Heart right ventricle (tissue), 16 donors: ENCODE measurements at places on chromosomes 4 and X. TPM values are rescaled to one million over a fixed set of nuclear protein-coding genes. Genes with fewer than 3 reads are reported as not detected.

DNA sequence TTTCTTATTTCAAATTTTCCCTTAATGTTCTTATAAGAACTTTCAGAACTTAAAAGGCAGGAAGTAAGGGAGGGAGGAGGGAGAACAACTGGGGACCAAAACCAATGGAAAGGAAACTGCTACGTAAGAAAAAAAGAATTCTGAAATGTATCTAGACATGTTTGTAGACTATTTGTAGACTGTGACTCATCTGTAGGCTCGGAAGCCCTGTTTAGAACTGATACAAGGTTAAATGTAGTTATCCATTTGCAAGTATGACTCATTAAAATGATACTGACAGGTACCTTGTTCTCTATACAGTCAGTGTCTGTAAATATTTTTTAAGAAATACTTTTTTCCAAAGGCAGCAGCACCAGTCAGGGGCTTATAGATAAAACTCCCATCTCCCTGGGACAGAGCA is 202.0 kb downstream of the DHX15 start:
- DNase-seq: no peak

GRCh38 chr4:10157478-10158332 is 41.1 kb upstream of the WDR1 start:
- no peak for DNase-seq

- no peak for DNase-seq
Observed at GRCh38 chr4:110905367-110905766, 282.5 kb upstream of the PITX2 start.

Gene DOK7
- 30.3 TPM for total RNA-seq

DNA sequence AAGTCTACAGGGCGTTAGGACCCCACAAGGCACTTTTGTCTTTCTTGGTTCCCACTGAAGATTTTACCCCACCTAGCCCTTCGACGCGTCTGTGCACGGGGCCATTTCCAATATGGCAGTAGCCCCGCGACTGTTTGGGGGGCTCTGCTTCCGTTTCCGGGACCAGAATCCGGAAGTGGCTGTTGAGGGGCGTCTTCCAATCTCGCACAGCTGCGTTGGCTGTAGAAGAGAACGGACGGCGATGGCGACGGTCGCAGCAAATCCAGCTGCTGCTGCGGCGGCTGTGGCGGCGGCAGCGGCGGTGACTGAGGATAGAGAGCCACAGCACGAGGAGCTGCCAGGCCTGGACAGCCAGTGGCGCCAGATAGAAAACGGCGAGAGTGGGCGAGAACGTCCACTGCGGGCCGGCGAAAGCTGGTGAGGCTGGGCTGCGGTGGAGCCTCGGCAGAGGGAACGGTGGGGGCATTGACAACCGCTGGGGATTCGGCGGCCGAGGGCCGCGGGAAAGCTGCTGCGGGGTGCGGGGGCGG is at the start of gene USP11:
TSS of gene USP11 (plus strand) at position 207 of the 530 bp plus-strand sequence. CDS start at position 242, 35 bp downstream.
- peak; percentile 42 for DNase-seq

Gene PRDM8
- total RNA-seq: 0.23 TPM

Gene SSX2B
- total RNA-seq: not detected

Gene LINC00632
- total RNA-seq: 82.0 TPM

- DNase-seq: no peak
Observed at GRCh38 chrX:24833695-24834094, 140.0 kb downstream of the POLA1 start.

DNA sequence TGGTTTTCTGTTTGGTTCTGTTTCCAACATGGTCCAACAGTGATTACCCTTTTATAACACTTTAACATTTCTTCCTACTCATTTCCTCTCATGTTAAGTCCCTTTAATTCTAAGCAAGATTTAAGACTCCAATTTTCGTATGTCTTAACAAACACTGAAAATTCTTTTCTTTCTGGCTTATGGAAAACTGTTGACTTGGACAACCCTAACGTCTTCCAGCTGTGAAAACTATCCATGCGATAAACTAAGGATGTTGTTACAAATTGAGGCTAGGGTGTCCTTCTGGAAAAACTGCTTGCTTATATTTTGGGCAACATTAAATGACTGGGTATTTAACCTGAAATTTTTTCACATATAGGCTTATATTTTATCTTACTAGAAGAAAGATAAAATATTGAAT is 33.9 kb upstream of the RTL3 start:
- DNase-seq: no peak

GRCh38 chr4:123345935-123346300 is 50.7 kb upstream of the SPRY1 start:
- DNase-seq: no peak

DNA sequence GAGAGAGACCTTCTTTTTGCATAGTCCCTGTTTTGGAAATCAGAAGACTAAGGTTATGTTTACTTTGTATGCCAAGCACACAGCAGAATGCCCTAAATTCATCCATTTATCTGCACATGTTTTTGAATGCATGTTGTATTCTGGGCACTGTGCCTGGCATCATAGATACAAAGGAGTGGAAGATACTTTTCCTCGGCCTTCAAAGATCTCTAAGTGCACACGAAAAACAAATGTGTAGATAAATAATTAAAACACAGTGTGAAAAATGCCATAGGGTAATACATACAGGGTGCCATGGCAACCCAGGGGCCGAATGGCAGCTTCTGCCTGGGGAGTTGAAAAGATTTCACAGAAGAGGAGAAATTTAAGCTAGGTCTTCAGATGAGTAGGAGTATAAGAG is 390.6 kb upstream of the ATOH1 start:
- DNase-seq: no peak
